ENCODE measurements at places on chromosomes 12 and 14. TPM values are rescaled to one million over a fixed set of nuclear protein-coding genes. Genes with fewer than 3 reads are reported as not detected.

The CAND1 gene
- 149 TPM for total RNA-seq

GRCh38 chr14:93410893-93411292, 19.8 kb upstream of the UNC79 start:
- DNase-seq, result no peak

- DNase-seq, result no peak
Measured at GRCh38 chr14:104040539-104040938, 45.0 kb upstream of the ASPG start.

DNA sequence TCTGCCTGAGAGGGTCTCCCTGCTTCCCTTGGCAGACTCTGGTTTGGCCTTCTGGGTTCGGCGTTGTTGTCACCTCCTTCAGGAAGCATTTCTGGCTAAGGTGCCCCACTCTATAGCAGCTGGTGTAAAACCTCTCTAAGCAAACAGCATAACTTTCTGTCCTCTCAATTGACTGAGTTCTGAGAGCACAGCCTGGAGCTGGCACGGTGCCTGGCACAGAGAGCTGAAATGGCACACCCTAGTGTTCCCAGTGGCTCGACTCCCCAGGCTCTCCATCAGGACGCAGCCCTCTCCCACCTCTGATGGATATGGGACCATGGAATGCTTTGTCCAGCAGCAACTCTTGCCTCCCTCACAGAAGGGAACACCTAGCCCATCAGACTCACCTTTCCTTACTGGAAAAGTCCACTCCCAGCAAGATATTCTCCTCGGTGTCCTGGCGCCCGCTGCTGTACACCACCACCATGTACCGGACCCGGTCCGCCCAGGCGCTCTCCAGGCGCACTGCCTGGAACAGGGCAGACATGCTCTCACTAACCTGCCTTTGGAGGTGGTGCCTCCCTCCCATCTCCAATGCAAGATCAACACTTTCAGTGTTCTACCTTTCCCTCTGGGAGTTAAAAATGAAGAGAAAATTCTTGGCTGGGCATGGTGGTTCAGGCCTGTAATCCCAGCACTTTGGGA, 40.6 kb downstream of the SSH1 start:
- DNase-seq, result peak; percentile 33

DNA sequence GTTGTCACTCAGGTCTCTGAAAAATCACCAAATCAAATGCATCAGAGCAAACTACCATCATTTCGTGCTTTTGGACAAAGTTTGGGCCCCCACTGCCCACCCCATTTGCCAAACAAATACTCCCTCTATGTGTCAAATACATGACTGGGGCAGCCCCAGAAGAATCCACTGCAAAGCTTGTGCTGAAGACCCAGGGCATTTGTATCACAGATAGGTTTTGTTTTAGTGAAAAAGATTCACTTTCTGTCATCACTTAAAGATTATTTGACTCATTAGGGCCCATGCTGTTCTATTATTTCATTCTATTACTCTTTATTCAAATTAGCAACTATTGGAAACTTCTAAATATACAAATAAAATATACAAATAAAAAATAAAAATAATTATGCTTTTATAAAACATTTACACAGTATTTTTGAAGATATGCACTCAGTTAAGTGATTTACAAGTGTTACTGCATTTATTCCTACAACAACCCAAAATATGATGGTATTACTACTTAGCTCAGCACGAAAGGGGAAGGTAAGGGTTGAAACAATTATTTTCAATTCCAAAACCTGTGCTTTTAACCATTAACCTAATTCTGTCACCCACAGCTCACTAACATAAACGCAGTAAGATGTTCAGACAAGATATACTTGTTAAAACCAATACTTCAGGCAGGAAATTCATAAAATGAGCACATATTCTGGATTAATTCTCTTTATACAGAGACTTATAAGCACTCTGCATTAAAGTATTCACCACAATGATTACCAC, 36.5 kb downstream of the LRIG3 start:
- DNase-seq, result no peak

GRCh38 chr14:23052182-23052623, 5.1 kb downstream of the CDH24 start:
- no peak for DNase-seq

GRCh38 chr14:70663707-70664179, 22.0 kb downstream of the TTC9 start:
- no peak for DNase-seq

DNA sequence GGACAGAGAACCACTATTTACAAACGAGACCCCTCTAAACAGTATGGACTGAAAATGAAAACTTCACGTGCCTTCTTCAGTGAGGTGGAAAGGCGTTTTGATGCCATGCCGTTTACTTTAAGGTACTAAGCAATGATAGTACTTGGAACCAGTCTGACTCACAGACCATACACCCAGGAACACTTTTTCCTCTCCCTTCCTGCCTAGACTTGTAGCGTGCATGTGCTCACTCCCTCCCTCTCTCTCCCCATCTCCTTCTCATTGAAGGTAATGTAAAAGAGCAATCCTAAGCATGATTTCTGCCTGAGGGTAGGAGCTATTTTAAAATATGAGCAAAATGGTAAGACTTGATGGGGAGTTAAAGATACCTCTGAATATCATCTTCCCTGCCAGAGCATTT, 5.9 kb upstream of the RPL41 start:
- DNase-seq, result peak; percentile 44

DNA sequence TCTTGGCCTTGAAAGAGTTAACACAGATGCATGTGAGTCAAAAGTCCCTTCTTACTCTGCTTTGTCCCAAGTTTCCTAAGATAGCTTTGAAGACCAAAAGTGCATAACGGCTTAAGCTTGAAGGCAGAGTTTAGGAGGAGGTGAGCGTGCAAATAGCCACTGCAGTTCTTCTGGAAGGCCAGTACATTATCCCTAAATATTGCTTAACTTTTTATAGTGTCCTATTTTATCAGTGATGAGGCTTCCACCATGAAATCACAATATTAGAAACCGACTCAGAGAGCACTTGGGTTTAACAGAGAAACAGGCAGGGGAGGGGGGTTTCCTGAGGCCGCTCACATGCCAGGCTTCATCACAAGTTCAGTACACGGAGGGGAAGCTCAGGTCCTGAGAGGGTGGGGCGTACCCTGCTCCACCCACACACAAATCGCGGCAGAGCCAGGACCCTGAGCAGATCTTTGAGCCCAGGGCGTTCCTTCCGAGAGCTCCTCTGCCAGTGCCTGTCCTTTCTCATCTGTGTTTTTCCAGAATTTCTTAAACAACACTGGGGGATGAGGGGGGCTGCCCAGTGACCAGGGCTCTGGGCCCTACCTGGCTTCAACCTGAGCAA, 26.8 kb upstream of the BDKRB2 start:
- DNase-seq, result no peak

Measured in MCF 10A (cell line).